NCI-H187 treated with DMSO at 0.1 percent for 48 hours (cell line): ENCODE measurements at places on chromosomes 16 and 17.

DNA sequence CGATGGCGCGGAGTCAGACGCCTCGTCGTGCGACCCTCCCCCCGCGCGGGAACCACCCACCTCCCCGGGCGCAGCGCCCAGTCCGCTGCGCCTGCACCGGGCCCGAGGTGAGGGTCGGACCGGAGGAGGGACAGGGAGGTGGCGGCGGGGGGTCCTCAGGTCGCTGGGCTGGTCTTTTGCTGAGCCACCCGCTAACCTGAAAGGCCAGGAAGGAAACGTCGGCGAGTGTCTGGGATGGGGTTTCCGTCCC is 4.9 kb downstream of the TBX2 start:
- no peak for DNase-seq

DNA sequence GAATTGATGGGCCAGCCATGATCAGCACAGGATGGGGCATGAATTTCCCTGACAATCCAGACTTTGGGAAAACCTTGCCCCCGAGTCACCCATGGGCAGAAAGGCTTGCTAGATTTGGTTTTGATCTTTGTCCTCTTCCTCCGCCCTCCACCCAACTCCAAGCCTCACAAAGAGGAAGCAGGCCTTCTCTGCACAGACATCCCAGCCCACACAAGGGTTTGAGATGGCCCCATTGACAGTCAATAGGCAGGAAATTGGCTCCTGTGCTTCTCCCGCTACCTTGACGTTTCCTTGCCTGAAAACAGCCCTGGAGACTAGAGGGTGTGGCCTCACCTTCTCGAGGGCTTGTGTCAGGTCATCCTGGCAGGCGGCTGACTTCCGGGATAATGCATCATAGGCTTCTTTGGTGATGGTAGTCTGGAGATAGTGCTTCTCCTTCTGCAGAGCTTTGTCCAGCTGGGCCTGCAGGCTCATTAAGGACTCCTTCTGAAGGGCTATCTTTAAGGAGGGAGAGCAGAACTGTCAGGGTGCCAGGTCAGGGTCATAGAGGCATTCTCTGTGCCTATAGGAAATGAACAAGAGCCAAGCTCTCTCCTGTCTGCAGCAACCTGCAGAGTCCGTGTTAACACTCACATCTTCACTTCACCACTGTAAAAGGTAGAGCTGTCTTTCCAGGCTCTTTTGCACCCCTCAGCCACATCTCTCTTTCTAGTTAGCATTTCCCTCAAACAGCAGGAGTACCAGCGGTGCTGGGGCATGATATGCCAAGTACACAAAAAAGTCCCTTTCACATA is 32.2 kb downstream of the DHX38 start:
- no peak for DNase-seq

DNA sequence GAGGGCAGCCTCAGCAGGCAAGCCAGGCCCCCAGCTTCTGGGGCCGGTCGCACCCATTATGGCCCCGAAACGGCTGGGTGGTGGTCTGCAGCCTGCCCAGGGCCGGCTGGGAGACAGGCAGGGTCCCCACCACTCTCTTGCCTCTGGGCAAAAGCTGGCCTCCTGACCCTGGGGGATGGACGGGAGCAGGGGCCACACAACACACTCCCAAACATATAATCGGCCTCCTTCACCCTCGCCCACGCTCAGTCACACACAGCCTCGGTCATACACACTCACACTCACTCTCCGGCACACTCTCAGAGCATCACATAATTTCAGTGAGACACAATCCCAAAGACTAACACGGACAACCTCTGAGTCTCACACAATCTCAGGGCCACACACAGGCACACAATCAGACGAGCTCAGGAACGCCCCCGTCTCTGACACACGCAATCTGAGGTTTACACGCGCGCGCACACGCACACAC is 589 bp downstream of the PEMT start:
- DNase-seq = no peak

DNA sequence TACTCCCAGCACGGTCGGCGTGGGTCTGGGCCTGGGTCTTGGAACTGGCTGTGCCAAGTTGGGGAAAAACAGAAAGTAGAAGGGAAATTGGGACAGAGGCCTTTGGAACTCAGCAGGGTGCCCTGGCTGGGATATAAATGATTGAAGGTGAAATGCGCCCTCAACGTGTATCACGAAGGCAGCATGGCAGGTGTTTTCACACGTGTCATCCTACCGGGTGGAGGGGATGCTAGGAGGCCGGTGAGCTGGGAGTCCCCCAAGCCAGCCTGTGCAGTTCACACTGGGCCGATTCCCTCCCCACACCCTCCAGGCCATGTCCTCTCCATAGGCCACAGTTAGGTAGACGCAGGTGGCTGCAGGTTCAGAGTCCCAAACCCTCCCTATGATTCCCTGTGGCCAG is 6.0 kb downstream of the TNFAIP1 start:
- no peak for DNase-seq

- no peak for DNase-seq
Observed at GRCh38 chr17:82936768-82937171, 96.9 kb upstream of the ZNF750 start.

- no peak for DNase-seq
Observed at GRCh38 chr17:74770498-74771318, 5.4 kb downstream of the NAT9 start.

- DNase-seq = no peak
Observed at GRCh38 chr16:64916051-64916450, 205.8 kb downstream of the CDH11 start.

GRCh38 chr16:85900027-85900792 is 1.2 kb downstream of the IRF8 start:
- DNase-seq = no peak

- DNase-seq = no peak
Observed at GRCh38 chr16:85656351-85657266, 32.1 kb downstream of the GINS2 start.

GRCh38 chr16:68402748-68403040 is 45.6 kb downstream of the SMPD3 start:
- no peak for DNase-seq

DNA sequence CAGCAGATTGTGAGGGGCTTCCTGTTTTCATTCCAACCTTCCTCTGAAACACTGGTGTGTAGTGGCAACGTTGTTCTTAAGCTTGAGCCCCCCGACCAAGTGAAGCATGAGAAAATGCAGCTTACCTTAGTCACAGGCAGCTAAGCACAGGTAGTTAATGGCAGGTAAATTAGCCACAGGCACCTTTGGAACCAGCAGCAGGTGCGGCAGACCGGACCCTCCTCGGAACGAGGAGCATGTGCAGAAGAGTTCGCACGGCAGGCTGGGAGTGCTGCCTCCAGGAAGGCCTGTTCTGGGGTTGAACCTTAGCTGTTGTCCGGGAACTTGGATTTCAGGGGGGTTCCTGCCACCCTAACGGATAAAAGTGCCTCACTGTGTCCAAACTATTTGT is 7.2 kb upstream of the IRF8 start:
- no peak for DNase-seq

GRCh38 chr16:102060-102855 is 24.2 kb downstream of the MPG start:
- no peak for DNase-seq

GRCh38 chr17:18018411-18018921 is 20.5 kb downstream of the ATPAF2 start:
- no peak for DNase-seq

GRCh38 chr17:72407336-72407909 is 286.6 kb downstream of the SOX9 start:
- peak; percentile 59 for DNase-seq
